Activated T-helper 1 cell treated with Interleukin-2 at 50 U/mL for 16 hours (primary cell): ENCODE measurements at places on chromosomes 6 and 20.

GRCh38 chr6:144633886-144634285 is 348.8 kb downstream of the UTRN start:
- no peak for DNase-seq

GRCh38 chr20:37295001-37295400 is 5.5 kb downstream of the MANBAL start:
- DNase-seq, result no peak

DNA sequence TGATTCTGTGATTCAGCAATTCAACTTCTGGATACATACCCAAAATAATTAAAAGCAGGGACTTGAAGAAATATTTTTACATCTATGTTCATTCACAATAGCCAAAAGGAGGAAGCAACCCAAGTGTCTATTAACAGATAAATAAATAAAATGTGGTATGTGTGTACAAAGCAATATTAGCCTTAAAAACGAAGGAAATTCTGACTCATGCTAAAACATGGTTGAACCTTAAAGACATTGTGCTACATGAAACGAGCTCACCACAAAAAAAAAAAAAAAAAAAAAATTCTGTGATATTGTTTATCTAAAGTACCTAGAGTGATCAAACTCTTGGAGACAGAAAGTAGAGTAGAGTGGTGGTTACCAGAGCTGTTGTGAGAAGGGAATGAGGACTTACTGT is 54.8 kb upstream of the TFAP2D start:
- no peak for DNase-seq

GRCh38 chr6:151216804-151217203 is 23.0 kb upstream of the AKAP12 start:
- DNase-seq, result no peak

- no peak for DNase-seq
These were observed 60.8 kb upstream of the SSTR4 start for GRCh38 chr20:22974354-22974753.

DNA sequence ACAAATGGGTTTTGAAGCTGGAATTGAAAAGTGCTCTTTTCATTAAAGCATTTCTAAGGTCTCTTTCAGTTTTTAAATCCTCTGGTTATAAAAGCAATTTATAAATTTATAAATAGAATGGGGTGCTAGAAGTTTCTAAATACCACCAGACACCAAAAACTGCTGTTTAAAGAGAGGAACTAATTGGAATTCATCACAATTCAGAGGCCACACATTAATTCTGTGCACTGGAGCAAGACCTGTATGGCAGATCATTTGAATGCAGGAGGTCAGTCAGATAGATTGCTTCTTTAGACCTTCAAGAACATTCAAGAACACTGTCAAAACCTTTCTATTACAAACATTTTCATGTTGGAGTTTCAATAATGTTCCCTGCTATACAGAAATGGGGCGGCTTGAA is 55.1 kb downstream of the ALDH8A1 start:
- DNase-seq, result no peak

GRCh38 chr20:41011551-41012067 is 17.0 kb upstream of the TOP1 start:
- no peak for DNase-seq

- no peak for DNase-seq
These were observed 137.3 kb upstream of the SNX9 start for GRCh38 chr6:157685596-157686280.
